Stimulated activated CD8-positive, alpha-beta memory T cell treated with anti-CD3 and anti-CD28 coated beads, Interleukin-4, amount 100 ng/mL, for 4 hours (primary cell): ENCODE measurements at places on chromosomes 2 and 18.

GRCh38 chr2:38697116-38697840 is 31.4 kb downstream of the GALM start:
- DNase-seq: no peak

DNA sequence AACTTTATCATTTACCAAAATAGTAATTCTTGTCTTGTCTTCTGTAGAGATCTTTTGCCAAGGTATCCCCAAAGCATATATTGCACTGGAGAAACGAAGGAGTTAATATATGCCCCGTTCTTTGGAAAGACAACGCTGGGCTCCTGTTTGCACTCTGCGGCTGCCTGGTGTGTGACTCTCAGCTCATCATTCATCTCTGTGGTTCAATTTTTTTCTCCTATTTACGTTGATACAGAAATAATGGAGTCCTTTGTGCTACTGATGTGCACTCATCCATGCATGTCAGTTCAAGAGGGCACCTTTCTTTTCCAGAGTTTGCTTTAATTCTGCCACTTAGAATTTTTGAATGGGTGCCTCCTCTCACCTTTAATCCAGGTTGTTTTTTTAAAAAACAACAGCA is 655.5 kb downstream of the DCDC2C start:
- no peak for DNase-seq

DNA sequence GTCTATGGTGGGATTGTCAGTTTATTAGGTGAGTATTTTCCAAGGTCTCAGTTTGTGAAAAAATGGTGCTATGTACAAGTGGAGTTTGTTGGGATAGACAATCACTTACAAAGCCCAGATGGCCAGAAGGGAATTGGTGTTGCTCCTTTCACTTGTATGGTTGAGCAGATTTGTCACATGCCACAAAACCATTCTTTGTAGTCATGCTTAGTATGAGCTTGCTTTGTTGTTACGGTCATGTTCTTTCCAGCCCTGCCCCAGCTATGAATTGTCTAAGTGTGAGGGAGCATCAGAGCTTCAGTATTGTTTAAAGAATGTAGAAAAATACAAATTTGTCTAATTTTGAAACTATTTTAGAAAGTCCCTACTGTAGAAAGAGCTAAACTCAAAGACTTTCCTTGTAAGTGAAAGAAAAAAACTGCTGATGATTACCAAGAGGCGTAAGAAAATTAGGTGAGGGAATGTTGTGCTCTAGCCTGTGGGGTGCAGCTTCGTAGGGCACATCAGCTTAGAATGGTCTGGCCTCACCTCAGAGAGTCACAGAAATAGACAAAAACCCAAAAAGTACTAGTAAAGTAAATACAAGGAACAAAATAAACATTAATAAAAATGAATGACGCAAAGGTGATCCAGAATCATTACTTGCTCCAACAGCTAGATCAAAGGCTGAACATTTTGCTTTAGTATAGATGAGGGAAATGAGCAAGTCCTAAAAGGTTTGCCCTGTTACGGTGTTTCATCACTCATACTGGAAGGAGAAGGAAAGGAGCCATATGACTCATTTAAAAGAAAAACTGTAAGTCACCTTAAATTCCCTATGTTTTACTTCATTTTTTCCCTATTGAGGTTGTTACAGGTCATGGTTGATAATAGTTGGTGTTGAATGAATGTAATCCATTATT is 9.2 kb downstream of the TGIF1 start:
- no peak for DNase-seq

DNA sequence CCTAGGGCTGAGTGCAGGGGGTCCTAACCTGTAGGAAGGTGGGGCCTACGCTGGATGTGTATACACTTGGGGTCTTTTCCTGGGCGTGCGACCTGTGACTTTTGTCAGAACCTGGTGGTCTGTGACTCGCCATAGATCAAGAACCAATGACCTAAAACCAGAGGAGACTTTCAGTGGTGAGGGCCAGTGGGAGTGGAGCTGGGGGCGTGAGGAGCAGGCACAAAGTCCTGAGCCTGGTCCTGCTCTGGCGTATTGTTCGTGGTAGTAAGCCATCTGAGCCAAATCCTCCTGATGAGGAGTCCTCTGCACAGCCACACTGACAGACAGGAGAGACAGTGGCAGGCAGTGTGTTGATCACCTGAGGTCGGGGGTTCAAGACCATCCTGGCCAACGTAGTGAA is 8.9 kb downstream of the INPP4A start:
- no peak for DNase-seq

DNA sequence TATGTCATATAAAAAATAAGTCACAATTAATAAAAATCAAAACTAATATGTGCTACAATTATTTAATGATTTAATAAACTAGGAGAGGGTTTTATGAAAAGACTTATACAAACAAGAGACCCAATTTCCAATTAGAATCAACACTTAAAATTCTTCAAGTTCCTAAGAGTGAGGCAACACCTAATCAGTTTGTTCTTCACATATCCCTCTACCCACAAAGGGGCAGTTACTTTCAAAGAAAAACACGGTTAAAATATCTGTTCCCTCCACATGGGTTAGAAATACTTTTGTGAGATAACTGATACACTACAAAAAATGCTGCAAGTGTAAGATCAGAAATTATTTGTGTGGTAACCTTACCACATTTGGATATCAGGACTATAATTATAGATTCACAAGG is 357.0 kb downstream of the ERBB4 start:
- no peak for DNase-seq
